ENCODE measurements at places on chromosomes 13 and 19. TPM values are rescaled to one million over a fixed set of nuclear protein-coding genes. Genes with fewer than 3 reads are reported as not detected.

DNA sequence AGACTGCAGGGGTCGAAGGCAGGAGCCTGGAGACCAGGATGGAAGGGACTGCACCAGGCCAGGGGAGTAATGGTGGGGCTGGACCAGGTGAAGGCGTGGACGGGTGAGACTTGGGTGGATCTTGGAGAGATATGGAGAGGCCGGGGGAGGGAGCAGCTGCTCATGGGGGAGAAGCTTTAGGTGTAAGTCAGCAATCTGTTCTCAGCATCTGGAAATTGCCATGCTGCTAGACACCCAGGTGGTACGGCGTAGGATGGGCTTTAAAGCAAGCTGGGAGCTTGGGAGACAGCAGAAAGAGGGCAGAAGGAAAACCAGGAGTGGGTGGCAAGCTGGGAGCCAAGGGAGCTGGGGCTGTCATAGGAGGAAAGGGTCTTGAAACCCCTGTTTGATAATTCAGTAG is 3.0 kb downstream of the CERS4 start:
- no peak for DNase-seq

- DNase-seq, result no peak
Measured at GRCh38 chr13:87259479-87260083, 411.6 kb upstream of the SLITRK5 start.

DNA sequence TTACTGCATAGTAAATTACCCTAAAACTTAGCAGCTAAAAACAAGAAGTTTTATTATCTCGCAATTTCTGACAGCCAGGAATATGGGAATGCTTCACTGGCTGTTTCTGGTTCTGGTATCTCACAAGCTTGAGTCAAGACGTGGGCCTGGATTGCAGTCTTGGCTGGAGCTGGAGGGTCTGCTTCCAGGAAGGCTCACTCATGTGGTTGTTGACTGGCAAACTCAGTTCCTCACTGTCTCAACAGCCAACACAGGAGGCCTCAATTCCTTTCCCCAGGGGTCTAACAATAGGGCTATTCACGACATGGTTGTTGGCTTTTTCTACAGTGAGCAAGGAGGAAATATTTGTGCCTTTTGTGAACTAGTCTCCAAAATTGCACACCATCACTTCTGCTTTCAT is 146.3 kb downstream of the GPC5 start:
- no peak for DNase-seq

DNA sequence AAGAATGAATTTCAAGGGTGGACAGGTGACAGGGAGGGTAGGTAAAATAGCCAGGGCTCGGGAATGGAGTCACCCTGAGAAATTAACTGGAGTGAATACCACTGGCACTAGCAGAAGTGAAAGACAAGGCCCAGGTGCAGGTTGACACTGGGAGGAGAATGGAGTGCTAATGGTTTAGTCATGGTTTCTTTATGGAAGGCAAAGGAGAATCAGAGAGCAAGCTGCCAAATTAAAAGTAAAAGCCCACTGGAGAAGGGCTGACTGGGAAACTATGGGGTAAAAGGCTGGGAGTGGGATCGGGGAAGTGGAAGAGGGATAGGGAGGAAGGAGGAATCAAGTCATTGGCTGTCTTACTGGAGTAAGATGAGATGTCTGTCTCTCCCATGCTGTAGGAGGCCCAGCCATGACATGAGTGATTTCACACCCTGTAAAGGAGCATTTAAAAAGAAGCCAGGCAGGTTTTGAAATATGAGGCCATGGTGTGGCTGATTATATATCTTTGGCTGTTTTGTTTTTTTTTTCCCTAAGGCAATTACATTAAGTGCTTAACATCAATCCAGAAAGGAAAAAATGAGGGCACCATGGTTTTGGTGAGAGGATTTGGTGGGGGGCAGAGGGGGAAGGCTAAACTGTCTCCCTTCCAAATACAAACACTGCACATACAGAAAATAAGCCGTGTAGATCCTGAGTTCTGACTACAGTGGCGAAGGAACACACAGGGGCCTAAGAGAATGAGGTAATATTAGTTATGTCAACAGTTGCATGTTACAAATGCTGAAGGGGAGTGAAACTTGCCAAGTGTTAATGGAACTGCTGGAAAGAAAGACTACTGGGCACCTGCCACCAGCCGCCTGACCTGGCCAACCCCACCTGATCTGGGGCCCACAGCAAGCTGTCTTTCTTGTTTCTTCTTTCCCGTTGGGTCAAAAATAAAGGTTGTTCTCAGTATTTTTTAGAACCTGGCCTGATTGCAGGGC is 183.5 kb upstream of the TSC22D1 start:
- peak; percentile 46 for DNase-seq

DNA sequence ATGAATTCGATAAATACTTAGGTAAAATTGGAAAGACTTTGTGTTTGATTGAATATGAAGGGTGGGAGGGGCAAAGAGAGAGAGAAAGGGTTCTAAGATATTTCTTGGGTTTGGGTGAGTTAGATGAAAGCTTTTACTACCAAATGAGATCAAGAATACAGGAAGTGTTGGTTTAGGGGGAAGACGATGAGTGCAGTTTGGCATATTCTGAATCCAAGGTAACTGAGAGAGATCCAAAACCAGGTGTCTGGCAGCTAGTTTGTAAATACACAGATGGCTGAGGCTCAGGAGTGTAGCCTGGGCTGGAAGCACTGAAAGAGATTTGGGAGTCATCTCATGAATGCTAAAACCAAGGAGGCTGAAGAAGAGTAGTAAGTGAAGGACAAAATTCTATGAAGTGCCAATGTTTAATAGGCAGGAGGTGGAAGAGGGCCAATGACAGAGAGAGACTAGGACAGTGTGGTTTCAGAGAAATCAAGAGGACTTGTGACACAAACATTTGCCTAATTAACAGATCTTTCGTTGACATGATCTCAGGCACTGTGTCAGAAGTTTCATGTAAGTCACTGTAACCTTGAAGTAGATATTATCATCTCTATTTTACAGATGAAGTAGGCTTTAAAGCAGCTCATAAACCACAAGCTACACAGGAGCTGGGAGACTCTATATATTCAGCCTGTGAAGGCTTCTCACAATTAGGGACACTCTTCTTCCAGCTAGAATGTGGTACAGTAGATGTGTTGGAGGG is 70.2 kb upstream of the ZDHHC20 start:
- no peak for DNase-seq

RFXAP gene
- total RNA-seq, result 3.8 TPM

ATP1A3 gene
- not detected for total RNA-seq

GRCh38 chr13:104691767-104692467 is 1625.7 kb upstream of the SLC10A2 start:
- no peak for DNase-seq

GRCh38 chr13:112959206-112959605 is 9.8 kb upstream of the MCF2L start:
- DNase-seq, result no peak

GRCh38 chr13:45834411-45834994 is 17.1 kb downstream of the SIAH3 start:
- DNase-seq, result no peak

DNA sequence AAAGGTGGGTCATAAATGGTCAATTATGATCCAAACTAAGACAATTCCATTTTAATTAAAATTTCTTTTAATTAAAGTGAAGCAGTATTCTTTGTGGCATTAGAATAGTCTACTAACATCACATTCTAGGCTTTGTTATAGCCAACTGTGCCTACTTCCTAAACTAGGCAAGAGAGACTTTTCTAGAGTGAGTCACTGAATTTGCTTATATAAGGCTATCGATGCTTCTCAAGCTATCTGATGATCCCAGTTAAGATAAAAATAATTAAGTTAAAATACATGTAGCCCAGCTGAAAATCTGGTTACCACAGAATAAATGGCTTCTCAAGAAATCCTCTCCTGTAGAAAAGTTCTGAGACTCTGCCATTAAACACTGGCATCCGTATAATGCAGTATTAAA is 12.5 kb downstream of the ANKRD10 start:
- no peak for DNase-seq

GRCh38 chr13:99374994-99375737 is 68.0 kb upstream of the GPR183 start:
- DNase-seq, result no peak

Data from breast epithelium (tissue), 4 donors.